ENCODE measurements at places on chromosomes 11 and 22. TPM values are rescaled to one million over a fixed set of nuclear protein-coding genes. Genes with fewer than 3 reads are reported as not detected.

Gene ARHGAP8
- 4.7 TPM for total RNA-seq

Gene PLAAT4
- 80.8 TPM for total RNA-seq

Gene PNPLA5
- total RNA-seq: not detected

Gene ADM2
- 2.4 TPM for total RNA-seq

Gene ACR
- not detected for total RNA-seq

Gene SLC36A4
- total RNA-seq: 20.2 TPM

Gene ALG9
- 22.7 TPM for total RNA-seq

Gene GLYATL2
- total RNA-seq: not detected

Gene FOLR2
- total RNA-seq: not detected

Gene SYT7
- total RNA-seq: not detected

Gene GGT5
- not detected for total RNA-seq

Gene PTDSS2
- 21.8 TPM for total RNA-seq

GRCh38 chr11:45607995-45608394 is 57.4 kb downstream of the CHST1 start:
- peaks cover 4% of the 10 kb centered on the region for H3K36me3 ChIP-seq
- no peaks in the 10 kb centered on the region for H3K4me1 ChIP-seq
- peaks cover 45% of the 10 kb centered on the region for H3K27me3 ChIP-seq
- DNase-seq: no peak
- no peak overlapping the region for H3K4me3 ChIP-seq

DNA sequence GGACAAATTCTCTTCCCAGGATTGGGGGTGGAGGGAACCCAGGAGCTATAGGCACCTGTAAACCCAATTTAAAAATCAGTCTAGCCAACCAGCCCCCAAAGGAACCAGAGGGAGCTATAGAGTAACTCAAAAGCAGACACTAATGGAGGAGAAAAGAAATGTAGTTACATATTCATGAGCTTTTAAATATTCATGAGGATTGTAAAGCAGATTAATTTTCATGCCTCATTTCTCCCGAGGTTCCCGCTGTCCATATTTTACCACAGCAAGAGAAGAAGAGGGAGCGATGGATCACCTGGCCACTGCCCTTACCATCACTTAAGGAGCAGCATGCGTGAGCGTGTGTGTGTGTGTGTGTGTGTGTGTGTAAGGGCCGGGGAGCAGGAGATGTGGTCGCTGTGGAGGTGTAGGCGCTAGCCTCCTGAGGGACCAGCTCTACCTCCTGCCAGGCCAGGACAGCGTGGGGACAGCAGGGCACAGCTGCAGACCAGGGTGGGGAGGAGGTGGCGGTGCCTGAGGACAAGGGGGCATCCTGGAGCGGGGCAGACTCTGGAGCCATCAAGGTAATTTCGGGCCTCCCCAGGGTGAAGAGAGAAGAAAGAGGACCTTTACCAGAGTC is 100.7 kb upstream of the THY1 start:
- DNase-seq: no peak
- H3K4me3 ChIP-seq: no peak overlapping the region
- no peak overlapping the region for H3K27ac ChIP-seq
- H3K36me3 ChIP-seq: no peaks in the 10 kb centered on the region
- H3K27me3 ChIP-seq: peaks cover 43% of the 10 kb centered on the region

DNA sequence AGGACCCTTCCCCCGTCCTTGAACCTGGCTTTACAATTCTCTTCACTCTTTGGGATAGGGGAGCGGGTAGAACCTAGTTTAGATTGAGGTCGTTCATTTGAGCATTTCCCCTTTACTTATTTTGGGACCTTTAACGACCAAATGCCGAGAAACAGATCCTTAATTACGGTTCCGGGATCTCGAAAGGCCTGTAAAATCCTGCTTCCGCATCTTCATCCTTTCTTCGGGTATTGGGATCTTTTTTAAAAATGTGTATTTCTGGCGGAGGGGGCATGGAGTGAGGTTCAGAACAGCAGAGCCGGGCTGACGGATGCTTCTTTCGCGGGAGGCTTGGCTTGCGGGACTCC is 395 bp upstream of the HIPK3 start:
- no peaks in the 10 kb centered on the region for H3K27me3 ChIP-seq
- no peak for DNase-seq
- H3K4me3 ChIP-seq: peak overlapping the region; percentile 98
- no peaks in the 10 kb centered on the region for H3K36me3 ChIP-seq
- peaks cover 29% of the 10 kb centered on the region for H3K4me1 ChIP-seq
- peak overlapping the region; percentile 95 for H3K27ac ChIP-seq

GRCh38 chr11:95058621-95059020 is 8.1 kb upstream of the SRSF8 start:
- DNase-seq: no peak
- no peak overlapping the region for H3K4me3 ChIP-seq
- H3K36me3 ChIP-seq: no peaks in the 10 kb centered on the region
- peaks cover 55% of the 10 kb centered on the region for H3K27me3 ChIP-seq
- no peak overlapping the region for H3K27ac ChIP-seq

GRCh38 chr11:134572741-134573675 is 161.0 kb upstream of the B3GAT1 start:
- H3K27ac ChIP-seq: no peak overlapping the region
- no peak overlapping the region for H3K4me3 ChIP-seq
- no peak for DNase-seq
- no peaks in the 10 kb centered on the region for H3K4me1 ChIP-seq
- no peaks in the 10 kb centered on the region for H3K36me3 ChIP-seq
- H3K27me3 ChIP-seq: peaks cover 36% of the 10 kb centered on the region

DNA sequence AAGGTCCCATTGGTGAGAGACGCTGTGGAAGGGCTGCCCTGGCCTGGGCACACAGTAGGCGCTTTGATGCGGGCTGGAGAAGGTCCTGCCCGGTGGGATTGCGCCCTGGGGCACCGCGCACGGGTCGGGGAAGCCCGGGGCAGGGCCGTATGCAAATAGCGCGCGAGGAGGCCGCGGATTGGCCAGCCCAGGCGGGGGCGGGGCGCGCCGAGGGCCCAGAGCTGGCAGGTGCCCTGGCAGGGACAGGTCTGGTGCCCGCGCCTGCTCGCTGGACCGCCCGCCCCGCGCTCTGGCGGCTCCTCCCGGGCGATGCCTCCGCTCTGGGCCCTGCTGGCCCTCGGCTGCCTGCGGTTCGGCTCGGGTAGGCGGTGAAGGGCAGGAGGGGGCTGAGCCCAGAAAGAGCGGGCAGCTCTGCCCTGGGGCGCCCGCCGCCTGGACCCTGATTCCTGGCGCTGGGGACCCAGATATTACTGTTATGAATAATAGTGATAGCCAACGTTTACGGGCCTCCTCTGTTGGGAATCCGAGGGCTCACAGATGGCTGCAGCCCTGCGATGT is at the start of gene UPK3A:
Gene UPK3A, plus strand, starts transcription at position 245 of the 558 bp plus-strand sequence. Its CDS starts 65 bp downstream, at position 310.
- H3K4me3 ChIP-seq: peak within 1 kb of the TSS; percentile 76
- H3K27me3 ChIP-seq: peaks cover 24% of the 10 kb centered on the region
- peak; percentile 59 for DNase-seq
- H3K27ac ChIP-seq: no peak within 1 kb of the TSS
- H3K4me1 ChIP-seq: no peaks in the 10 kb centered on the region

DNA sequence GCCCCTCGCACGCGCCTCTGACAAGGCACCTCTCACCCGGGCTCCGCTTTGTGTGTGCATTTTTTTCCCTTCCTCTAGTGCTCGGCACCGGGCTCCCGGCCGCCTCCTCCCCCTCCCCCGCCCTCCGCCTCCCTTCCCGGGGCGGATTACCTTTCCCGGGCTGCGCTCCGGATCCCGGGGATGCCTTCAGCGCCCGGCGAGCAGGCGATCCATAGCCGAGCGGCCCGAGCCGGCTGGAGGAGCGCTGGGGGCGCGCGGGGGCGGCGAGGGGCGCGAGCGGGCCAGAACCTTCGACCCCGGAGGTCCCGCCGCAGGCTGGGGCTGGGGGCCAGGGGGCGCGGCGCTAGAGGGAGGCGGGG is 282 bp downstream of the MPPED2 start:
- H3K36me3 ChIP-seq: no peaks in the 10 kb centered on the region
- H3K27ac ChIP-seq: no peak overlapping the region
- no peak overlapping the region for H3K4me3 ChIP-seq
- DNase-seq: no peak
- peaks cover 58% of the 10 kb centered on the region for H3K27me3 ChIP-seq

- H3K36me3 ChIP-seq: no peaks in the 10 kb centered on the region
- peak within 1 kb of the TSS; percentile 98 for H3K27ac ChIP-seq
These were observed at the start of gene CCDC88B for GRCh38 chr11:64339754-64340408. CCDC88B (plus strand) TSS chr11:64340204; CDS start chr11:64340267, 63 bp downstream.

GRCh38 chr11:120122924-120123683 is 14.8 kb downstream of the TRIM29 start:
- peaks cover 4% of the 10 kb centered on the region for H3K4me1 ChIP-seq
- DNase-seq: no peak
- no peak overlapping the region for H3K4me3 ChIP-seq
- peaks cover 26% of the 10 kb centered on the region for H3K27me3 ChIP-seq
- no peaks in the 10 kb centered on the region for H3K36me3 ChIP-seq

DNA sequence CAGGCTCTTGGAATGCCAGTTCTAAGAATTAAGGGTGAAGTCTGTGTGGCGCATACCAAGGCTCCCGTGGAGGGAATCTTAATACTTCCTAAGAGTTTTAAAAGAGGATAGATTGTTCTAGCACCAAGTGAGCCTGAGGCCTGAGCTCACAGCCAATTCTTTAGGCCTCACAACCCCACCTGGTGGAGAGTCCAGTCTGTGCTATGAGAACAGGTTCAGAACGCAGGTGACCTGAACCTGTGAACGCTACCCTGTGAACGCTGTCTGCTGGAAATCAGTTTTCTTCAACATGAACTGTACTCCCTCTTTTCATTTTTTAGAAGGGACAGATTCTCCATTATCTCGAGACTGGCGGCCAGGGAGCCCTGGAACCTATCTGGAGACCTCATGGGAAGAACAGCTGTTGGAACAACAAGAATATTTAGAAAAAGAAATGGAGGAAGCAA is 43.2 kb upstream of the DLAT start:
- H3K36me3 ChIP-seq: no peaks in the 10 kb centered on the region
- H3K4me3 ChIP-seq: no peak overlapping the region
- peaks cover 30% of the 10 kb centered on the region for H3K27me3 ChIP-seq
- DNase-seq: peak; percentile 23

DNA sequence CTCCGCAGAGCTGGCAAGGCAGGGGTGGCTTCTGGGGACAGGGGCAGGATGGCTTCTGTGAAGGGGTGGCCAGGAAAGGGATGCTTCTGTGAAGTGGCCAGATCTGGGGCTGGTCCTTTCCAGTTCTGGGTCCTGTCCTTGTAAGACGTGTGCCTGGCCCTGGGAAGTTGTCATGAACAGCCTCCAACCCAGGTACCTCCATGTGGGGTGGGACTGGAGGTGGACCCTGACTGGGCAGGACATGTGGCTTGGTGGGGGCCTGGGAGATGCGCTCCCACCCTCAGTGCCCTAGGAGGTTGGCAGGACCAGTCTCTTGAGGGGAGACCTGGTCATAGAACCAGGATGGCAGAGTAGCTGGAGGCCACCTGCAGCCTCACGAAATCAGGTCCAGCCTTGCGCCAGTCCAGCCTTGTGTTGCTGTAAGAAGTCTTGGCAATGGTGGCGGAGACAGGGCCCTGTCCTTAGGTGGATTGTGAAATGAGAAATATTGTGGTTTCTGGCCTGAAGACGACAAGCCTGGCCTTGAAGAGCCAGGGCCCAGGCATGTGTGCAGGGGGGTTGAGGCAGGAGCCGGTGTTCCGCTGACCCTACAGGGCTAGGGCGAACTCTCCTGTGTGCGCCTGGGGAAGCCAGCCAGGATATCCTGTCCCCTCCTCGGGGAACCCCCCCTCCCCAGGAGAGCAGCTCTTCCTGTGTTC is 2.6 kb downstream of the KCNQ1 start:
- H3K36me3 ChIP-seq: no peaks in the 10 kb centered on the region
- H3K27ac ChIP-seq: peak overlapping the region; percentile 34
- H3K27me3 ChIP-seq: no peaks in the 10 kb centered on the region
- peak overlapping the region; percentile 93 for H3K4me3 ChIP-seq
- H3K4me1 ChIP-seq: peaks cover 24% of the 10 kb centered on the region

- H3K36me3 ChIP-seq: no peaks in the 10 kb centered on the region
- H3K27ac ChIP-seq: no peak overlapping the region
- DNase-seq: no peak
- H3K27me3 ChIP-seq: peaks cover 39% of the 10 kb centered on the region
These were observed 3.2 kb upstream of the CSDC2 start for GRCh38 chr22:41557401-41558240.

DNA sequence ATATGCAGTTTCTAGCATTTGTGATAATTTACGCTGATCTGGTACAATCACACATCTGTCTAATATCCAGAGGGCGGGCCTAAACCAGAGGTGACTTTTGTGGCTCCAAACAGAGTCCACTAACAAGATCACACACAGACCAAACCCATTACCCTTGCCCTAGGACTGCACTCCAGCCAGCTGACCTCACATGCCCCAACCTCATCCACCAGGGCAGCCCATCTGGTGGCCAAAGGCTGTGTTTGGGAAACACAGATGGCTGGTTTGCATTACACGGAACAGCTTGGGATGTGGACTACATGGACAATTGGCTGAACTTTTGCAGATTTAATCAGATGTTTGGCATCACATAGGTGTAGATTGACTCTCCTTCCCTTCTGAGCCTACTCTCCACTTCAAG is 228.2 kb downstream of the GRIK4 start:
- no peaks in the 10 kb centered on the region for H3K36me3 ChIP-seq
- no peak for DNase-seq
- no peak overlapping the region for H3K27ac ChIP-seq

DNA sequence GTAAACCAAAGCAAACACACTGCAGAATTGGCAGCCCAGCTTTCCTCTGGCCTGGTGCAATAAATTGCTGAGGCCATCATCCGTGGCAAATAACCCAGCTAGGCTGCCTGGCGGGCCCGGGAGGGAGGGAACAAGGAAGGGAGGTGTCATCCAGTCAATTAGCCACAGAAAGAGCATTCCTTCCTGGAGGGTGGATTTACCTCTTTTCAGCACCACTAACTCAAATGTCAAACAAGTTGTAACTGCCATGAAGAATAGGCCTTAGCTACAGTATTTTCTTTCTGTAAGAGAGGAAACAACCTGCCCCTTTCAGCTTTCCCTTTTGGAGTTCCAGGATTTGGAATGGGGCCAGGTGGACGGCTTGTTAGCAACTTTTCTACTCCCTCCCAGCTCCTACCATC is 163.8 kb upstream of the BDNF start:
- no peaks in the 10 kb centered on the region for H3K36me3 ChIP-seq
- H3K4me3 ChIP-seq: no peak overlapping the region
- H3K27me3 ChIP-seq: peaks cover 4% of the 10 kb centered on the region
- no peak for DNase-seq
- H3K27ac ChIP-seq: no peak overlapping the region
- no peaks in the 10 kb centered on the region for H3K4me1 ChIP-seq

GRCh38 chr11:93477684-93478234 is 65.4 kb downstream of the SMCO4 start:
- H3K36me3 ChIP-seq: peaks cover 3% of the 10 kb centered on the region
- no peak for DNase-seq
- H3K4me1 ChIP-seq: peaks cover 3% of the 10 kb centered on the region
- H3K4me3 ChIP-seq: no peak overlapping the region
- no peaks in the 10 kb centered on the region for H3K27me3 ChIP-seq
- H3K27ac ChIP-seq: no peak overlapping the region

GRCh38 chr11:79102840-79103239 is 338.0 kb downstream of the TENM4 start:
- H3K27ac ChIP-seq: no peak overlapping the region
- H3K4me1 ChIP-seq: peaks cover 2% of the 10 kb centered on the region
- H3K36me3 ChIP-seq: no peaks in the 10 kb centered on the region
- no peak for DNase-seq
- no peak overlapping the region for H3K4me3 ChIP-seq
- H3K27me3 ChIP-seq: peaks cover 37% of the 10 kb centered on the region

GRCh38 chr11:44255406-44256071 is 54.4 kb downstream of the ALX4 start:
- no peak for DNase-seq
- H3K4me3 ChIP-seq: no peak overlapping the region
- H3K27ac ChIP-seq: no peak overlapping the region
- peaks cover 14% of the 10 kb centered on the region for H3K4me1 ChIP-seq
- peaks cover 4% of the 10 kb centered on the region for H3K36me3 ChIP-seq

- H3K27me3 ChIP-seq: no peaks in the 10 kb centered on the region
- H3K36me3 ChIP-seq: peaks cover 22% of the 10 kb centered on the region
- DNase-seq: no peak
- H3K27ac ChIP-seq: peak overlapping the region; percentile 100
- H3K4me1 ChIP-seq: peaks cover 81% of the 10 kb centered on the region
These were observed 80.3 kb downstream of the ETS1 start for GRCh38 chr11:128506999-128507611.

All from T-helper 17 cell (primary cell).